Dermis microvascular lymphatic vessel endothelial cell (primary cell): ENCODE measurements at places on chromosomes 5 and 9. TPM values are rescaled to one million over a fixed set of nuclear protein-coding genes. Genes with fewer than 3 reads are reported as not detected.

DNA sequence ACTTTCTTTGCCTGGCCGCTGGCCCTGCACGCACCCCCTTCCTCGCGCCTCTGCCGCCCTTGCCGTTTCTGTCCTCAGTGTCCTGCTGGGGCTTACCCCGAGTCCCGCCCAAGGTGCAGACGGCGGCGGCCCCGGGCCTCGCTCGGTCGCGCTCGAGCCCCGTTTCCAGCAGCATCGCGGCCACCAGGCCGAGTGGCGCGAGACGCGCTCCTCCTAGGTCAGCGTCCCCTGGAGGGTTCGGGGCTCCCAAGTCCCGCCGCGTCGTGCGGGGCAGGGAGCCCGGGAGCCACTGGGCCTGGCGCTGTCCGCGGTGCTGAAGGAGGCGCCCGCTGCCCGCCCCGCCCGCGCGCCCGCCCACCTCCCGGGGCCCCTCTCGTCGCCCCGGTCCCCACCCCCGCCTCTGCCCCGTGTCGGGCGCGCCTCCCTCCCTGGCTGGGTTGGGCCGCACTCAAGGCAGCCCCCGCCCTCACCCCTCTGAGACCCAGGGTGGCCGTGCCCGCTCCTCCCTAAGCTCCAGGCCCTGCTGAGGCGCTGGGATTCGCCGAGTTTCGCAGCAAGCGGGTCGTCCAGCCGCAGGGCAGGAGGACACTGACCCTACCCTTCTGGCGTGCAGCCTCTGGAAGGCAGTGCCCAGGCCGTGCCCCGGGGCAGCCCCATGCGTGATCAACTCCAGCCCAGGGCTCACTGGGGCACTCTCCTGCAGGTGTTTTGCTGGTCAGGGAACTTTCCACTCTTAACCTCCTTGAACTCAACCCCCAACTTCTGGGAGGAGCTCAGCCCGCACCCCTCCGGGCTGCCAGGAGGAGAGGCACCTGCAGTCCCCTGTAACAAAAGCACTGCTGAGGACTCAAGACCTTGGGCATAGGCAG is at the start of gene LHX3:
Gene LHX3 (minus strand): TSS at position 291 of the 869 bp plus-strand sequence. CDS start 116 bp downstream, at position 175.
- DNase-seq, result peak; percentile 41

GRCh38 chr5:68071282-68071632 is 144.3 kb upstream of the PIK3R1 start:
- no peak for DNase-seq

DNA sequence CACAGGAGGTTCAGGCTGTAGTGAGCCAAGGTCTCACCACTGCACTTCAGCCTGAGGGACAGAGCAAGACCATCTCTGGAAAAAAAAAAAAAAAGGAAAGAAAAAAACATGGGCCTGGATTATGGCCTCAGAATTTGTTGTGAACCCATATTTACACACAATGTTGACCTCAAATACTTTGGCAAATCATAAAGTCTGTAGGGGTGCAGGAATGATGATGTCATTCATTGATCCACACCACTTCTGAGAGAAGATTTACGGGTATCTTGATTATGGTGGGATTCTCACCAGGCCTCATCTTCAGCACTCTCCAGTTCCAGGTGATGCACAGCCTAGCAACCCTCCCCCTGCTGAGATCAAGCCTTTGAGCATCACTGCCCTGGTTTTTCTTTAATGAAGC is 156.9 kb downstream of the CDH6 start:
- no peak for DNase-seq

DNA sequence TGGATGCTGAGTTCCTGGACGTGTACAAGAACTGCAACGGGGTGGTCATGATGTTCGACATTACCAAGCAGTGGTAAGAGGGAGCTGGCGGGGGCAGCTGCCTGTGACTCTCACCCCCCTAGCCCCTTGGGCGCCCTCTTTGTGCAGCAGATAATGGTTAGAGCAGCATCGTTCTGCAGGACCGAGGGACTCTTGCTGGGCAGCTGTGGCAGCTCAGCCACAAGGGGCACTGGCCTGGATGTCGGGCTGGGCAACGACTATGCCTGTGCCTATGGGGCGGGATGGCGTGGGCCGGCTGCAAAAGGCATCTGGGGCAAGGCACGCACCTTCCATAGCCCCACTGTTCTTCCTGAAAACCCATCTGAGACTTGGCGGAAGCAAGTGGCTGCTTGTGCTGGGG is 12.9 kb upstream of the AJM1 start:
- DNase-seq, result no peak

GRCh38 chr5:133861161-133861737 is 107.2 kb downstream of the C5orf15 start:
- DNase-seq, result no peak

GRCh38 chr9:75181750-75182149 is 93.4 kb downstream of the OSTF1 start:
- DNase-seq, result no peak

DNA sequence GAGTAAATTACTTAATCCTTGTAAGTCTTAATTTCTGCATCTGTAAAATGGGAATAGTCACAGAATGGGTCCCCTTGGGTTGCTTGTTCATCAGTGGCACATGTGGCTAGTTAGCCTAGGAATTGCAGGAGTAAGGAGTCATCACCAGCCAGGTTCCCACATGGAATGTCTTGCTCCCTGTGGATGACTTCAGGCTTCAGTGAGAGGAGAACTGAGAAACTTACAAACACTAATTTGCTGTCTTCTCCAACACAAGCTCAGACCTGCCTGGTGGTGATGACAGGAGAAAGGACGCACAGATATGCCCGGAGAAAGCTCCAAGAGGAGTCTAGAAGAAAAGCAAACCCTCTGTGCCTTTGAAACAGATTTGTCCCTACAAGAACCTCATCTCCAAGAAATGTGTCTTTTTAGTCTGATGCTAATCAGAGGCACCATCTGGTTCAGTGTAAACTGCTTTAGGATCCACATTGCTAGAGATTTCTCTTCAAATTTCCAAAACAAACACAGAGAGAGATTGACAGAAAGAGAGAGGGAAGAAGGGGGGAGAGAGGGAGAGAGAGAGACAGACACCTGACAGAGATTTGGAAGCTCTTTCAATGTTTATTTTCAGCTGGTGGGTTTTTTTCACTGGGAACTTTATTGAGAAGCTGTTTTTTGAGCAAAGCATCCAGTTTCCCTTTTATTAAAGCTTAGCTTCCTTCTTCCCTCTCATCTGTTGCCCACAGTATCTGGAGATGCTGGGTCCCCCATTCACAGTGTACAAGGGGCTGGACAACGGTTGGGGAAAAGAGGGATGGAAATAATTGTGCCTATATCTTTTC is 128.3 kb downstream of the DOCK2 start:
- no peak for DNase-seq

GRCh38 chr5:123720955-123721354 is 209.0 kb downstream of the CSNK1G3 start:
- DNase-seq, result peak; percentile 50

- DNase-seq, result no peak
These were observed 71.6 kb downstream of the GABRG2 start for GRCh38 chr5:162139190-162139589.

DNA sequence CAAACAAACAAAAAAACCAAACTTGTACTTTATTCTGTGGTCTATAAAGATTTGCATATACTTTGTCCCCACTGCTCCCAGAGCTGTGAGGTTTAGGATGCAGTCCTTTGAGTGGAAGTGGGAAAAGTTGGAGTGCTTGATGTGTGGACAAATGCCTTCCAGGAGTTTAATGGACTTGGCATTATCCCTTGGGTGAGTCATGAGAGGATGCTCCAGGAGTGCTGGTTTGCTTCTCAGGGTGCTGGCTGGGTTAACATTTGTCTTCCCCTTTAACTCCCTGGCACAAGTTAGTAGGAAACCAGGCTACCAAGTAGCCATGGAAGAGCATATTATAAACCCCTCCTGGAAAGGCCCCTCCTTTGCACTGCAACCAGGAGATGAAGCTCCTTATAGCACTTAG is 417.4 kb upstream of the RIOK2 start:
- no peak for DNase-seq

GRCh38 chr5:167014401-167015056 is 1276.9 kb upstream of the WWC1 start:
- no peak for DNase-seq

CKMT2 gene
- 0.13 and 0.38 TPM in 2 replicates for total RNA-seq

DRD1 gene
- not detected in 2 replicates for total RNA-seq

SPOCK1 gene
- 1.0 and 1.3 TPM in 2 replicates for total RNA-seq

SAXO1 gene
- total RNA-seq, result not detected in 2 replicates

LARP1 gene
- 30.4 and 45.0 TPM in 2 replicates for total RNA-seq

AMBP gene
- not detected in 2 replicates for total RNA-seq

PLAA gene
- 36.0 and 38.6 TPM in 2 replicates for total RNA-seq
